ENCODE measurements at places on chromosomes 1 and 21.

GRCh38 chr1:12368646-12369045 lies 138.8 kb downstream of the VPS13D start:
- no peak for DNase-seq

DNA sequence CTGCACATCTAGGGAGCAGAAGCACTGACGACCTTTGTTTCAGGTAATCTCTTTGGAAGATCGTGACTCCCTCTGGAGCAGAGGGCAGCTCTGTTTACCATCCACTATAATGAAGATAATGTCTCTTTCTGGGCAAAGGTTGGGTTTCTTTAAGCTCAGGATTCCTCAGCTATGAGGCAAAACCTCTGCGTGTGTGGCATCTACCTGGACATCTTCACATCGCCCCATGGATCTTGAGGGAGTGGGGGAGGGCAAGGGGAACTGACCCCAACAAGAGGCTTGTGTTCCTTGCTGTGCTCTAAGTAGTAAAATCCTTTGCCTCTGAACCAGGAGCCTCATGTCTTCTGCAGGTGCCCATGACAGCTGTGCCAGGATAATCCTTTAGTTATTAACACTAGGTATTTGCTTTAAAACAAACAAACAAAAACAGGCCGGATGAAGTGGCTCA lies 19.6 kb downstream of the SPATA45 start:
- no peak for DNase-seq

DNA sequence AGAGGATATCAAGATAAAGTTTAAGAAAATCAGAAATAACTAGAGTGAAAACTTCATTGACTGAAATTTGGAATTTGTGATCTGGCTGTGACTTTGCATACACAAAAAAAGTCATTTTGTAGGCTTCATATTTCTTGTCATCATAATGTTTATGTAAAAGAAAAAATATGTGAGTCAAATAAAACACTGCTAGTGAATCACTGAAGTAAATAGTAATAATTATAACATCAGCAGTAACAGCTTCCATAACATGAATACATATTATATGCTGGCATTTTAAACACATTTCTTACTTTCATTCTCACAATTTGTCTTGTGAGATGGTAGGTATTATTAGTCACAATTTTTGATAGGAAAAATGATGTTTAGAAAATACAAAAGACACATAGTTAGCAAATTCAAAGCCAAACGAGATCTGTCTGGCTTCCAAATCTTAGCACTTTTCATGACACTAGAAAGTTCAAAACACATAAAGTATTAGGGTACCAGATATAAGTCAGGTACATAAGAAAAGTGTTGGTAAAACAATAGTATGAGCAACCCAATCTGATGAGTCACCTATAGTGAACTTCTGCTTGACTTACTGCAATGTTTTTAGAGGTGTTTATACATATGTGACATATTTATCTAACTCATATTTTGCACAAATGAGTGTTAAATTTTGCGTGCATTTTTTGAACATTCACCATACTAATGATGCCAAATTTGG lies 241.0 kb upstream of the SNX7 start:
- DNase-seq = no peak

GRCh38 chr1:67367370-67368045 lies 59.8 kb downstream of the IL12RB2 start:
- no peak for DNase-seq

Measured in stimulated activated CD8-positive, alpha-beta memory T cell treated with anti-CD3 and anti-CD28 coated beads, Interleukin-15, amount 100 ng/mL, for 48 hours (primary cell).